Kidney capillary endothelial cell (primary cell): ENCODE measurements at places on chromosomes 1 and 21.

GRCh38 chr1:179493323-179493722, 82.4 kb downstream of the NPHS2 start:
- no peak for DNase-seq

- no peak for DNase-seq
Observed at GRCh38 chr1:19738669-19739068, 61.0 kb downstream of the TMCO4 start.

- DNase-seq: no peak
Observed at GRCh38 chr1:236011641-236012040, 53.2 kb downstream of the NID1 start.

- no peak for DNase-seq
Observed at GRCh38 chr1:61337037-61337436, 254.7 kb downstream of the NFIA start.

DNA sequence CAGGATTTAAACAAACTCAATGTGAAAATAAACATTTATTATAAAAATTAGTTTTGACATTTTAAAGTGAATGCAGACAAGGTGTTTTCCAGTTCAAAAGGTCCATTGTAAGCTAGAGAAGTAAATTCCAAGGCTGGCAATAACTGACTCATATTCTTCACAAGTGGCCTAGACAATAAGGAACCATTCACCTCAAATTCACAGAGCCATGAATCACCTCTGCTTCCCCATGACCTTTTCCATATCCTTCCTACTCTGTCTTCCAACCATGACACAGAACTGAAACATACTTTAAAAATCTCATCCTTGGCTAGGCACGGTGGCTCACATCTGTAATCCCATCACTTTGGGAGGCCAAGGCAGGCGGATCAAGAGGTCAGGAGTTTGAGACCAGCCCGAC, 24.8 kb downstream of the F11R start:
- peak; percentile 99 for DNase-seq

DNA sequence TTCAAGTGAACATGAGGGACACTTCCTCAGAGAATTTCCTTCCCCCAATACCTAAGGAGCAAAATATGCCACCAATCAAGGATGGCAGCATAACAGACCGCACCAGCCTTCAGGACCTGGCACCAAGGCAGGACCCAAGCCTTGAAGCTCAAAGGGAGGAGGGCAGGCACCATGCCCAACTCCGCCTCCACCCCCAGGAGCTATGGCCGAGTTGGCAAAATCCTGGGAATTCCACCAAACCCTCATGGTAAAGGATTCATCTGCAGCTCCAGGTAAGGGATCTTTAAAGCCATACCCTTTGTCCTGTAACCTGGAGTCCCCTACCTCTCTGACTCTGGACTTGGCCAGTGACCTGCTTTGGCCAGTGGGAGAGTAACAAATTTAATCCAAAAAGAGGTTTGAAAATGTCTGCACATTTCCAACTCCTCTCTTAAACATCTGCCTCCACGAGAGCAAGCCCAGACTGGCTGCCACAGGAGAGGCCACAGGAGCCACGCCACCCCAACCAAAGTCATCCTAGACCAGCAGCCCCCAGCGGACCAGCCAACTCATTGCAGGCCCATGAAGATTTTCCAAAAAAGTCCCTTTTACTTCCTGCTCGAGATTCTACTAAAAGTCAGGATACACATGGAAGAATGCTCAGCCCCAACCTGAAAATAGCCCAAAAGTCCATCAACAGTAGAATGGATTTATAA, 41.9 kb downstream of the NPHP4 start:
- no peak for DNase-seq

GRCh38 chr1:214198571-214198970, 82.4 kb upstream of the SMYD2 start:
- no peak for DNase-seq

DNA sequence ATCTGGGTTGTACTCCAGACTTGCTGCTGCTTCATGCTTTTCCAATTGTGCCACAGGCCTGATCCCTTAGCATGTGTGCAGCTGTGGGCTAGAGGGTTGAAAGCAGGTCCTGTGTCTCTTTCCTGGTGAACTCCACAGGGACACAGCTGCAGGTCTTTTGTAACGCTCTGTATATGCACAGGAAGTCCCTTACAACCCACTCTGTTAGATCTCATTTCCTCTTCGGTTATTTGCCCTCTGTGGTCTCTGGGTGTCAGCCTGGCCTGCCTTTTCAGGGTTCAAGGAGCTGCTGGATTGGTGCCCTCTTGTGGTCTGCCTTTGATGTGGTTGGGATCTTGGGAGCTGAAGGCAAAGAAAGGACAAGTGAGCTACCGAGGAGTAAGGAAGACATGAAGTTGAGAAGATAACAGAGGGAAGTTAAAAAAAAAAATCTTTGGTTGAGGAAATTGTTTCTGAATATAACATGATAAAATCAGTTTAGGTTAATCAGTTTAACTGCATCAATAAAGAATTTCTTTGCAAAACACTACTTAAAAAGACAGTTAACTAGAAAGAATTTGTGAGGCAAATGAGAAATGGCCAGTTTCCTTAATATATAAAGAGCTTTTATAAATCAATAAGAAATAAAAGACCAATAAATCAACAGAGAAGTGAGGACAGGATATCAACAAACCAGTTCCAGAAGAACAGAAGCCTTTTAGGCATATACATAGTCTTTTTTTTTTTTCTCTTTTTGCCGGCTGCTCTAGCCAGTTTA, 44.1 kb downstream of the UCK2 start:
- peak; percentile 67 for DNase-seq

DNA sequence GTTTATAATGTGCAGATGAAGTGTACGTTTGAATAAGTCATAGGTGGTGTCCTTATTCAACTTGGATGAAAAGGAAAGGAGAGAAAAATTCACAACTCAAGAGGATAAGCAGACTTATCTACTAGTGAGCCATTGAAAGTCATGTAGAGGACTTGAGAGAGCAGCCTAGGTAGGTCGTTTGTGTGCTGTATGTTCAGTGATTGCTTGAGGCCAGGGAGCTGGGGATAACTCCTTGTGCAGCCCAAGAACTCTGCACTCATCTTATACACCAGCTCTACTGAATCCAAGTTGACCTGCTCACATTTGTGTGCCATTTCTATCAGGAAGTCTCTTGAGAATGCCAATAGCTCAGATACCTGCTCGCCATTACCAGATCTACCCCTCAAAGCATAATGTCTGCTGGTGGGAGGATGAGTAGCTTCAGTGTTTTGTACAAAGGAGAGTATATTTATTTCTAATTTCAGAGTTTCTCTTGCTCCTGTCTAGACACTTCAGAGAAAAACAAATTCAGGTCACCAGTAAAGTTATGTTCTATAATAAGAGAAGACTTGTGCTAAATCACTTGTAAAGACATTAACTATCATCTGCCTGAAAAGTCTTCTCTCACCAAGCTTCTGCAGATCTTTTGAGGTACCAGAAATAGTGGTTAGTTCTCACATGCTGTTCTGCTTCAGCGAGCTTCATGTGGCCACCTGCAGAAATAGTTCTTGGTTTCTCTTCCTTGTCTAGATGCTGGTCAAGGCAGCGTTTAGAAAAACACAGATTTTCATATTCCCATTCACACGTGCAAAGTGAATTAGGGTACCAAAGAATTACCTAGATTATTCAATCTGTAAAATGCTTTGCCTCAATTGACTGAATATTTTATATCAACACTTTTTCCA, 10.8 kb downstream of the S1PR1 start:
- DNase-seq: no peak

GRCh38 chr1:36455386-36455785, 5.1 kb upstream of the OSCP1 start:
- no peak for DNase-seq

DNA sequence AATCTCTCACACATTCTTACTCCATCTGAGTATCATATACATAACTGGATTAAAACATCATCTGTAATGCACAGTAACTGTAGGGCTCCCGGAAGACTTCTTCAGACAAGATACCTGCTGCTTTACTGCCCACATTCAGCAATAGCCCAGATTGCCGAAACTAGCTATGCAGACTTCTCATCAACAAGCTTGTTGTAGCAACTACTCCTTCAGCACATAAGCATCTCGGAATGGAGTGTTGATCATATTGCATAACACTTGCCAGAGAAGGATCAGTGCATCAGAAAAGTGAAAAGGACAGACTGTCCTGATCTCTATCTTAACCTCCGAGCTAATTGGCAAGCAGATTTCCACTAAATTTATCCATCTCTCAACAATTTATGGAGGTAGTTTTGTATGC, 354.6 kb upstream of the C1orf87 start:
- no peak for DNase-seq

DNA sequence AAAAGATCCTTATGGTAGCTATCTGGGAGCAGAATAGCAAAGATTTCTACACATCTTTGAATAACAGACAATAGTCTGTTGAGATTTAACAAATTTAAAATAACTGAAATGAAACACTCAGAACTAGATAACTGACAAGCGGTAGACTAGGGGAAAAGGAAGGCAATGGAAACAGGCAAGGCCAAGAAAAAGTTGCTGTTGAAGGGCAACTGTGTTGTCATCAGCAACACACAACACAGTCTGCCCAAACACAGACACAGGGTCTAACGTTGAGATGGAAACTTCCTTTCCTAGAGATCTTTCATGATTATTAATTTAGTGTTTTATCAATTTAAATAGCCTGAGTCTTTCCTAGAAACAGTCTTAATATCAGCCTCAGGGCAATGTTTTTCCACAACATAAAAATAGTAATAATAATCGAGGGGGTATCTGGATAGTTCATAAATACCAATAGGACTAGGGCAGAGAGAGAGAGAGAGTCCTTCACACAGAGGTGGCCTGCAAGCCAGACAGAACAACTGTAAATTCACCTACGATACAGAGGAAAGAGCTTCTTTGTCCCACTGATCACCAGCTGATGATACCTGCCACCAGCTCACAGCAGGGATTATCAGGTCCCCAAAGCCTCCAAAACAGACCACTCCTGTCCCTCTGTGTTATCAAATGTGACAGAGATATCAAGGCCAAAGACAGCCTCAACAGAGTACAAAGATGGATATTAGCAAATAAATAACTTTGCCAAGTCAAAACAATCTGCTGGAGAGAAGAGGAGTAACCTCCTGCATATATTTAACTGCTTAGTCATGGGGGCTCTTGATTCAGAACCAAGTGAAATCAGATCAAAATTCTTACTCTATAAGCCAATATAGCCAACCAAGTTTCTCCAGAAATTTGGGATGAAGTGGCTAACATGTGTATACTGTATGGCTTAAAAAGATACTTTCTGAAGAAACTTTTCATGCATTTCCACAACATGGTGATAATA, 245.3 kb downstream of the SLC45A1 start:
- DNase-seq: no peak

- peak; percentile 59 for DNase-seq
Observed at GRCh38 chr1:177256153-177257075, 85.7 kb downstream of the BRINP2 start.

- no peak for DNase-seq
Observed at GRCh38 chr1:207787776-207788175, 35.9 kb downstream of the CD46 start.

- no peak for DNase-seq
Observed at GRCh38 chr21:35658242-35658641, 402.1 kb downstream of the SETD4 start.

- DNase-seq: no peak
Observed at GRCh38 chr1:84721152-84721551, 30.9 kb upstream of the SSX2IP start.

GRCh38 chr1:212699625-212700222, at the start of gene BATF3:
BATF3 (minus strand) TSS chr1:212699840; CDS start chr1:212699762, 78 bp downstream.
- DNase-seq: no peak

DNA sequence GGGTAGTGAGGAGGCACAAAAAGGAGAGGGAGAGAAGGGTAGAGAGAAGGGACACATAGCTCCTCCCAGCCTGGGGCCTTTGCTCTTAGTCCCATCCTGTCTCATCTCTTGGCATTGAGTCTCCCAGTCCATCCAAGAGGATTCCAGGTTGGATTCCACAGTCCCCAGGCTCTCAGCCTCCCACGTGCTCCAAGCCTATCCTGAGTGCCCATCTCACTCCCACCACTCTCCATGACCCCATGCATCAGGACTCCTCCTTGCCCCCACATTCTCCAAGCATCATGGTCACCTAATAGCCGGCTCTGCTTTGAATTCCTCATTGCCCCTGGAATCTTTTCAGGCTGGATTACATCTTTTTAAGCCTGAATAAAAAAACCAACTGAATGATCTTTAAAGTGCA, 87.9 kb downstream of the DSCAM start:
- no peak for DNase-seq

DNA sequence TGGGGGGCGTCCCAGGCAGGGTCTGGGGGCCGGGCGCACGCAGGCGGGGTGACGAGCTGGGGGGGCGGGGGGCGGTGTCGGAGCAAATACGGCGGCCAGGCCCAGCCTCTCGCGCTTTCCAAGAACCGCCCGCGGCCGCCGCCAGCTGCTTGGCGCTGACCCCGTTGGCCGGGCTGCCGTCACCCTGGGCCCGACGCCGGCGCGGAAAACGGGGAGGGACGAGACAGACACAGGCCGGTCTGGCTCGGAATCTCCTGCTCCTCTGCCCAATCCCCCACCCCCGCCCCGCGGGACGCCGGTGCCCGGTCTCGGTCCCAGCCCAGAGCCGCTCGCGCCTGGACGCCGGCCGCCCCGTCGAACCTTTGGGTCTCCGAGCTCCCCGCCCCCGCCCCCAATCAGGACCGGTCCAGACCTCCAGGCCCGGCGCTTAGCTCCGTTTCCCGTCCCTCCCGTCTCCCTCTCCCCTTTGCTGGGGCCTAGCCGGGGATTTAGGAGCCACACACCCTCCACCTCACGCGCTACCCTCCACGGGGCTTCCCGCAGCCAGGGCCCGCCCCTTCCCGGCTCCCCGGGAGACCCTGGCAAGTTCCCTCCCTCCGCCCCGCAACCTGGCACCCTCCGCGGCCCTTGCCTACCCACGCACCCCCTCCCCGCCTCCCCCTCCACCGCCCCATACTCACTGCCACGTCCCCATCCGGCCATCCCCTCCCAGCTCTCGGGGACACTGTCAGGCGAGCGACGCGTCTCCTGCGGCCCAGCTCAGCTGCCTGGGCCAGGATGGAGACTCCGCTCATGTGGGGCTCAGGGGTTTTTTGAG, 800 bp upstream of the MMP23B start:
- no peak for DNase-seq

- no peak for DNase-seq
Observed at GRCh38 chr21:43207868-43208267, 39.1 kb downstream of the CRYAA start.

- no peak for DNase-seq
Observed at GRCh38 chr1:164801246-164801731, 242.3 kb downstream of the PBX1 start.

DNA sequence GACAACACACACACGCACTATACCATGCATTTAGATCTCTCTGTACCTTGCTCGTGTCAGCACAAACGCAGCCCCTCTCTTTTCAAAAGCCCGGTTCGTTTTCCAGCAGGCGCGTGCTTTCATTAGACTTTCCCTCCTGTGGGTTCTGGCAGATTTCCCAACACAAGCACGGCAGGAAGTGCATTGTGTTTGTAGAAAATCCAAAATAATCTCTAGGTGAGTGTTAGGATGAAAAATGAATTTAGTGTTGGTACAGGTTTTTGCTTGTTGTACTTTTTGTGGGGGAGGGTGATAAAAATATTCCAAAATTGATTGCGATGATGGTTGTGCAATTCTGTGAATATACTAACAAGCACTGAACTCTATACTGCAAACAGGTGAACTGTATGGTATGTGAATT, 54.1 kb upstream of the POFUT2 start:
- peak; percentile 35 for DNase-seq

- DNase-seq: no peak
Observed at GRCh38 chr1:109281680-109282496, 1.1 kb downstream of the PSRC1 start.

GRCh38 chr1:3847081-3847480, 9.9 kb downstream of the CEP104 start:
- DNase-seq: no peak
